ENCODE measurements at places on chromosomes 5 and 9. TPM values are rescaled to one million over a fixed set of nuclear protein-coding genes. Genes with fewer than 3 reads are reported as not detected.

The SHROOM1 gene
- 4.2 TPM for total RNA-seq

The GPR150 gene
- total RNA-seq: not detected

DNA sequence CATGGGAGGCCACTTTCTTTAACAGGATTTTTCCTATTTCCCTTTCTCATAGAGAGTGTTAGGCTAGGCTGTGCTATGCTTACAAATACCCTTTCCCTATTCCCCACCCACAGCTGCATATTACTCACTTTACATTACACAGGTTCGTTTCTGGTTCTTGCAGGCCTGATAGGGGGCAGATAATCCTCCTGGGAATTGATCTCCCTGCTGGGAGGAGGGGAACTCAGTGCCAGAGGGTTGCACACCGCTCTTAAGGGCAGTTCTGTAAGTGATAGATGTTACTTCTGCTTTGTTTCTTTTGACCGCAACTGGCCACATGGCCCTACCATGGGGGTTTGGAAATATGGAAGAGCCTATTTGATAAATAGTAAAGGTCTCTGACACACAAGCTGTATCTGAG is 54.0 kb upstream of the NTRK2 start:
- DNase-seq: no peak

GRCh38 chr5:78060421-78060820 is 234.1 kb downstream of the AP3B1 start:
- no peak for DNase-seq

- no peak for DNase-seq
Observed at GRCh38 chr5:165351342-165351741, 1845.9 kb downstream of the MAT2B start.

- no peak for DNase-seq
Observed at GRCh38 chr9:114852050-114852594, 46.3 kb upstream of the TNFSF15 start.

DNA sequence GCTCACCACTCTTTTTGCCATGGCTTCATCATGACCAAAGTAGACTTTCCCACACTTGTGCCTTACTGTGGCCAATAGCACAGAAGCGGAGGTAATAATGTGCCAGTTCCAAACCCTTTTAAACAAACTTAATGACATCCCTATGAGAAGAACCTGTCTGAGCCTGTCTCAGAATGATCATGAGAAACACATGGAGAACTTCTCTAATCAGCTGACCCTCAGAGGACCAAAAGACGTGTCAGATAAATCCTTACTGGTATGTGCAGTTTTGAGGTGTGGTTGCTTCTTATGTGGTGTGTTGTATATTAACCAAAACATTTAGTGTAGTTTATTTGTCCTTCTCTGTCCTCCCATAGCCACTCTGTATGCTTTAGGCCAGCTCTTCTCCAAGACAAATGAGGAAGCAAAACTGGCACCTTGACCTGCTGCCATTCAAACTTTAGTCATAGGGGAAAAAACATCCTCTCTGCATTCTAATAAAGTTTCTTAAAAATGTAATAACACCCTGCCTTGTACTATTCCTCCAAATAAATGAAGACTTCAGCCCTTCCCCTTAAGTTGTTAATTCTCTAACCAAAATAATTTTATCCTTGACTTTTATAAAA is 168.9 kb downstream of the MUSK start:
- DNase-seq: no peak

Measured in sigmoid colon (tissue), 7 donors.